Metanephros (tissue), 2 donors: ENCODE measurements at places on chromosomes 11 and 22. TPM values are rescaled to one million over a fixed set of nuclear protein-coding genes. Genes with fewer than 3 reads are reported as not detected.

The MS4A4A gene
- 7.9 TPM for total RNA-seq

The ZBTB16 gene
- total RNA-seq: 31.9 TPM

The SLC22A24 gene
- total RNA-seq: 0.88 TPM

The SULT4A1 gene
- total RNA-seq: 1.8 TPM

The NPAS4 gene
- total RNA-seq: 3.1 TPM

The MAP6 gene
- 4.7 TPM for total RNA-seq

The OVOL1 gene
- 15.0 TPM for total RNA-seq

The SEC14L2 gene
- total RNA-seq: 2.9 TPM

The PGA5 gene
- not detected for total RNA-seq

The TSGA10IP gene
- not detected for total RNA-seq

The C11orf71 gene
- 12.3 TPM for total RNA-seq

The APOBEC3B gene
- total RNA-seq: 2.6 TPM

The RIBC2 gene
- 3.2 TPM for total RNA-seq

The RPS25 gene
- 541 TPM for total RNA-seq

The SLC22A8 gene
- total RNA-seq: 10.3 TPM

The AIFM3 gene
- total RNA-seq: 0.99 TPM

The CDC42EP2 gene
- 15.7 TPM for total RNA-seq

The HBB gene
- total RNA-seq: 1,761 TPM

The RAG2 gene
- total RNA-seq: 0.58 TPM
